ENCODE measurements at places on chromosomes 1 and 21. TPM values are rescaled to one million over a fixed set of nuclear protein-coding genes. Genes with fewer than 3 reads are reported as not detected.

PTCH2 gene
- 2.3 TPM for total RNA-seq

GRCh38 chr1:11611638-11612327 lies 42.4 kb downstream of the FBXO2 start:
- no peaks in the 10 kb centered on the region for H3K36me3 ChIP-seq
- DNase-seq = no peak
- peaks cover 41% of the 10 kb centered on the region for H3K27me3 ChIP-seq
- H3K4me3 ChIP-seq = no peak overlapping the region

DNA sequence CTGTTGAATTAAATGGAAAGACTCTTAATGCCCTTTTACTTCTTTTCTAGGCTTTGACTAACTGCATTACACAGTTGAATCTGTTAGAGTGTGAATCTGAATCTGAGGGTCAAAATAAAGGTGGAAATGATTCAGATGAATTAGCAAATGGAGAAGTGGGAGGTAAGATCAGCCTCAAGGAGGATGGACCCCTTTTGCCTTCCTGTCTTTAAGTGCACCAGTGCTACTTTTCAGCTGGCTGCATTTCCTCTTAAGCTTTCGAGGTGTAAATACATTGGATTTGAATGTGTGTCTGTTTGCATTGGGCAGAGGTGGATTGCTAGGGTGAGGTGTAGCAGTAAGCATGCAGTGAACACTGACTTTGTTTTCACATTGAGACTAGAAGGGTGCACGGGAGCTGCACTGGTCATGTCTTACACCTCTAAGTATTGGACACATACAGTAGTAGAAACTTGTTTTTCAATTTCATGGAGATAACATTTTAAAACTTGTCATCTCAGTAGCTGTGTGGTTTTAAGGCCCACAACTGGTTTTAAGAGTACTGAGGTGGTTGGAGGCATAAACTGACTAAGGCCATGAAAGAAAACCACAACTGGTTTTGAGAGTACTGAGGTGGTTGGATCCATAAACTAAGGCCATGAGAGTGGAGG lies 35.4 kb downstream of the MIA3 start:
- peaks cover 11% of the 10 kb centered on the region for H3K4me1 ChIP-seq
- H3K27me3 ChIP-seq = no peaks in the 10 kb centered on the region

- H3K36me3 ChIP-seq = no peaks in the 10 kb centered on the region
- no peaks in the 10 kb centered on the region for H3K27me3 ChIP-seq
- no peak overlapping the region for H3K27ac ChIP-seq
- peak; percentile 55 for DNase-seq
- H3K4me3 ChIP-seq = no peak overlapping the region
Observed at GRCh38 chr1:59999006-59999405, 72.4 kb upstream of the CYP2J2 start.

DNA sequence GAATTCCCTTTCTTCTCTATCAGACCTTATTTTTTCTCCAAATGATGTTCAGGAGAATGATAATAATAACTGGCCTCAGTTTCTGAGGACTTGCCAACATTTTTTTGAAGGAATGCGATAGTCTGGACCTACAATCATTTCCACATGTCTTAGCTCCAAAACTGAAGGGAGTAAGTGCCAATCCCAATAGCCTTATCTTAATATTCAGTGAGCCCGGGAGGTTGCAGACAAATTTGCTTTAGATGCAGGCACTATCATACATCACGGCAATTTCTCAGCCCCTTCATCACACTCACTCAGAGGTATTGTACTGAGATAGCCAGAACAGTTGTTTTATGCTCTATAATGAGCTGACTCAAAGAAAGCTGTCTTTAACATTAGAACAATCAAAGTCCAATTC lies 796.9 kb downstream of the ADGRL2 start:
- H3K27me3 ChIP-seq = no peaks in the 10 kb centered on the region
- peaks cover 3% of the 10 kb centered on the region for H3K4me1 ChIP-seq
- no peak overlapping the region for H3K4me3 ChIP-seq
- DNase-seq = no peak
- no peaks in the 10 kb centered on the region for H3K36me3 ChIP-seq

DNA sequence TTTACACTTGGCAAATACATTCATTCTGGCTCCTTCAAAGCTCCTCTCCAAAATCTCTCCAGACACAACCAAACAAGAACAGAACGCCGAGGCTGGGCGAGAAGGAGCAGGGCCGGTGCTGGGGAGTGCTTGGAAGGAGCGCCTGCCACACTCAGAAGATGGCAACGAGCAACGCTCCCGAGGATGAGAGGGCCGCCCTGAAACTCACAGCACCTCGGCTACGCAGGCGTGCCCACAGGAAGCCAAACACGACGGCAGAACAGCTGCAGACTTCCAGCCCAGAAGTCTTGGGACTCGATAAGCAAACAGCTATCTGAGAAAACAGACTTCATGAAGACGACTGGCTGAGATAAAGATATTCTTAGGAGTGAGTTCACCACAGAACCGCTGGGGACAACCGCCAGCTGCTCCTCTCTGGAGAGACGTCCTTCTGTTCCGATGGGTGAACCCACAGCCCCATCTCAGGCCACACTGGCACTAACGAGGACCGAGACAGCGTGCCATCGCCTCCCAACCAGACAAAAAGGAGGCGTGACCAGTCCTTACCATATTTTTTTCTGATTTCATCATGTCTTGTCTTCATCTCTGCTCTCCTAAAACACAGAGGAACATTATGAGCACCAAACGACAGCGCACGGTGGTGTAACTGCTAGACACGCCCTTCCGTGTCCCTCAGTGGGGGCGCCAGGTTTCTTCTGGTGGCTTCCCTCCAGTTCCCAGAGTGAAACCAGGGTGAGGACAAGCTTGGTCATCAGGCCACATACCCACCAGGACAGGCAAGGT lies 18.6 kb downstream of the PTTG1IP start:
- H3K27ac ChIP-seq = no peak overlapping the region
- no peak for DNase-seq
- no peaks in the 10 kb centered on the region for H3K27me3 ChIP-seq
- peaks cover 93% of the 10 kb centered on the region for H3K36me3 ChIP-seq
- H3K4me3 ChIP-seq = no peak overlapping the region

Data from A673 (cell line).